Lung microvascular endothelial cell (primary cell): ENCODE measurements at places on chromosomes 7 and 10. TPM values are rescaled to one million over a fixed set of nuclear protein-coding genes. Genes with fewer than 3 reads are reported as not detected.

Gene IFIT1
- total RNA-seq: 0.20 and 0.87 TPM in 2 replicates

GRCh38 chr10:34193931-34194626 is 621.0 kb downstream of the PARD3 start:
- DNase-seq: no peak

GRCh38 chr10:102403115-102403514 is 7.6 kb downstream of the NFKB2 start:
- DNase-seq: no peak

DNA sequence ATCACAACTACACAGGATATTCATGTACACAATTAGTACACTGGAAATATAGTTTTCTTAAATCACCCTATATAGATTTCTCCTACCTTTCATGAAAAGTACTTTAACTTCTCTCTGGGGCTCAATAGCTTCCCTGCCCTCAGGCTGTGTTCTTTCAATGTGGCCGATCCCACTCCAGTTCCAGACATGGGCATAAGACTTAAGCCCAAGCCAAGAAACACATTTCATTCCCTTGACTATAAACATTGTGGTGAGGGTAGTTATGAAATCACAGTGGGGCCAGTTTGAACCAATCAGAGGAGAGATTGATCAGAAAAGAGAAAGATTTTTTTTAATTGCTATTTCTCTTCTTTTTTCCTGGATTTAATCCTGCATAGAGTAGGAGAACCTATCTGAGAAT is 904.6 kb upstream of the SORCS1 start:
- no peak for DNase-seq

Gene IMMP2L
- total RNA-seq: 5.4 and 9.1 TPM in 2 replicates

- DNase-seq: peak; percentile 78
Observed at GRCh38 chr7:4681886-4682620, at the start of gene FOXK1. Gene FOXK1, plus strand, starts transcription at chr7:4682295. Its CDS starts 14 bp downstream, at chr7:4682309.

GRCh38 chr10:78194539-78195402 is 161.1 kb downstream of the RPS24 start:
- DNase-seq: no peak

Gene COL26A1
- total RNA-seq: under 0.01 TPM in 1 of 2 replicates, not detected in the other

GRCh38 chr7:37074370-37074769 is 350.1 kb upstream of the AOAH start:
- no peak for DNase-seq

Gene ABCB1
- 0.20 and 1.3 TPM in 2 replicates for total RNA-seq

DNA sequence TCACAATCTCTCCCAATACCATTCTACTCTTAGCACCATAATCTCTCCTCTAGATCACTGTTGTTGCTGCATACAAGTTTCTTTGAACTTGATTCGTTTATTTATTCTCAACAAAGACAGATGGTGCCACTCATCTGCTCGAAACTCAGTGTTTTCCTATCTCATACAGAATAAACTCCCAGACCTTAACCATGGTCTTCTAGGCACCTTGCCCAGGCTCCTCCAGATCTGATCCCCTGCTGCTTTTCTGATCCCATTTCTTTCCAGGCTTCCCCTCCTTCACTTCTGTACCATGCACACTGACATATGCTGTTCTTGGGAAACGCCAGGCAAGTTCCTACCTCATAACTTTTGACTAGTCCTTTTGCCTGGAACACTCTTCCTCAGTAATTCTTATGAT is 645.7 kb downstream of the DNAJB9 start:
- DNase-seq: no peak

Gene PRLHR
- not detected in 2 replicates for total RNA-seq

DNA sequence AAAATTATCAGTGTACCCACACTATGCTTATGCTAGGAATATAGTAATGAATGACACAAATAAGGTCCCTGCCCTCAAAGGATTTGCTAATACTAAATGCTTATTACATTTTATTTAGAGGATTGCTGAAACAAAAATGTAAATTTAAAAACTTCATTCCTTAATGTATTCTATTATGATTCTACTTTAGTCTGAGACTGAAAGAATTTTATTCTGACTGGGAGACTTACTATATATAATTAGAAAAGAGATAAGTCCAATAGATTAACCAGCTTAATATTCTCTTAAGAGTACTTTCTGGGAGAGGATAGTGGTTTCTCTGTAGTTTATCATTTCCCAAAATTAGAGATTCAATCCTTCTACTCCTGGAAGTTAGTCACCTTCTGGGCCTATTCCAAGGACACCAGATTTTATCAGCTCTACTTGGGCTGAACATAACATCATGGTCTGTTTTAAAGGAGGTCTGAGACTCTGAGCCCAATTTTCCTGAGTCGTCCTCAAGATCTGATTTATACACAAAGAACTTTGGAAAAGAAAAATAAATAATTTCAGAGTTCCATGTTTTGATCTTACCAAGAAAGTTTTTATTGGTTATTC is 41.1 kb downstream of the ASZ1 start:
- DNase-seq: peak; percentile 5

DNA sequence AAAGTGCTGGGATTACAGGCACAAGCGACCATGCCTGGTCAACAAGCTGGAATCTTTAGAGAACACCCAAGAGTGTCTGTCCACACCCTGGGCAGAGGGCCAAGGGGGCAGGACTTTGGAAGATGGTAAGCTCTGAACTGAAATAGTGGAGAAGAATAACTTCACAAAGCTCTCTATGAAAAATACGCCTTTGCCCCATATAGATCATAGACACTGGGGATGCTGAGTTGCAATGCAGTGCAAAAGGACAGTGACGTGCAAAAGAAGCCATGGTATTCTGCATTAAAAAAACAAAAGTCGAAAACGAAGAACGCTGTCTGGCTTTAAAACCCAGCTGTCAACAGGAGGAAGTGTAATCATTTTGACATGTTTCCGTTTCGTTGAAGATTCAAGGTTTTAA is 353.6 kb downstream of the CALN1 start:
- no peak for DNase-seq

DNA sequence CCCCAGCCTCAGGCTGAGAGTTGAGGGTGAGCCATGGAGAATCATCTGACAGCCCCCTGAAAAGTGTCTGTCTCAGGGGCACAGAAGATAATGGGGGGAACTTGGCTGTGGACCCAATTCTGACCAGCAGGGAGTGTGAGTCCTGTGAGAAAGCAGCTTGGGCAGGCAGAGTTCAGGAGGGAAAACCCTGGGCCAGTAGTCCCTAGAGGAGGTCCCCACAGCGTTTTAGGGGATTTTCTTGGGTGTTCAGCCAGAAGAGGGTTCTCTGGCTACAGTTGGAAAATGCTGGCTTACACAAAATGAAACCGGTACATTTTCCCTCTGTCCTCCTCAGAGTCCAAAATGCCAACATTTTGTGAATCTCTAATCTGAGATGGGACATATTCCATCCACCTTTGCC is 35.8 kb upstream of the TRIM8 start:
- no peak for DNase-seq

Gene IDI2
- not detected in 2 replicates for total RNA-seq

GRCh38 chr10:88833723-88834122 is 17.9 kb downstream of the ANKRD22 start:
- no peak for DNase-seq

GRCh38 chr7:74299401-74299800 is 10.2 kb downstream of the CLIP2 start:
- no peak for DNase-seq

Gene FAM25A
- not detected in 2 replicates for total RNA-seq

GRCh38 chr10:112126901-112127300 is 56.7 kb downstream of the GPAM start:
- no peak for DNase-seq

DNA sequence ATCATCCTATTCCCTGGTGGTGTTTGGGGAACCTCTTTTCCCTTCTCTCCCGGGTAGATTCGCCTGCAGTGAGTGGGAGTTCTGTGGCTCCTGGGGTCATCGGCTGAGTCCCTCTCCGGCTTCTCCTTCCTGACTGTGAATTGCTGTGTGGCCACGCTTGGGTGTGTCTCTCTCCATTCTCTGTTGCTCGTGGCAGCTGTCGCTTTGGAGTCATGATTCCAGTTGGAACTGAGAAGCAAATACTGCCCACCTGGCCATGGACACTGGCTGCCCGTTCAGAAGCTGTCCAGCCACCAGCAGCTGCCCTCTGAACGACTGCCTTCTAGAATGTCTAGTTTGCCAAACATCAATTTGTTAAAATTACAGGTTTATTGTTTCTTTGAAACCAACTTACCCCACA is 23.1 kb upstream of the PITRM1 start:
- no peak for DNase-seq

- no peak for DNase-seq
Observed at GRCh38 chr10:63703740-63704345, 182.6 kb downstream of the REEP3 start.

DNA sequence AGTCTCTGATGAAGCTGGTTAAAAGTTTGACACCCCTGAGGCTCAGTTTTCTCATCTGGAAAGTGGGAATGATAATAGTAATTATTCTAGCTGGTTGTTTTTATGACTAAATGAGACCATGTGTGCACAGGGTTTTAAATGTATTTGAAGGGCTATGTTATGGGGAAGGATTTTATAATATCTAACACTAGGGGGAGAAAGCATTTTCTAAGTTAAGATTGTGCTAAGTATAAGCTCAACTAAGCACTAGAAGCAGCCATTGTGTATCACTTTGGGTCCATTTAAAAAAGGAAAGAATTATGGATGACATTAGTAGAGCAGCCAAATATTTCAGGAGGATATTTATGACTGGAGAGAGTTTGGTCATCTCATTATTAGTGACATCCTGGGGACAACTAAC is 49.5 kb upstream of the CREB5 start:
- no peak for DNase-seq

GRCh38 chr7:132430861-132431822 is 145.1 kb downstream of the PLXNA4 start:
- DNase-seq: peak; percentile 93

- DNase-seq: peak; percentile 75
Observed at GRCh38 chr7:96075510-96076349, 246.2 kb downstream of the SLC25A13 start.

- no peak for DNase-seq
Observed at GRCh38 chr7:158047391-158048059, 540.1 kb downstream of the PTPRN2 start.

DNA sequence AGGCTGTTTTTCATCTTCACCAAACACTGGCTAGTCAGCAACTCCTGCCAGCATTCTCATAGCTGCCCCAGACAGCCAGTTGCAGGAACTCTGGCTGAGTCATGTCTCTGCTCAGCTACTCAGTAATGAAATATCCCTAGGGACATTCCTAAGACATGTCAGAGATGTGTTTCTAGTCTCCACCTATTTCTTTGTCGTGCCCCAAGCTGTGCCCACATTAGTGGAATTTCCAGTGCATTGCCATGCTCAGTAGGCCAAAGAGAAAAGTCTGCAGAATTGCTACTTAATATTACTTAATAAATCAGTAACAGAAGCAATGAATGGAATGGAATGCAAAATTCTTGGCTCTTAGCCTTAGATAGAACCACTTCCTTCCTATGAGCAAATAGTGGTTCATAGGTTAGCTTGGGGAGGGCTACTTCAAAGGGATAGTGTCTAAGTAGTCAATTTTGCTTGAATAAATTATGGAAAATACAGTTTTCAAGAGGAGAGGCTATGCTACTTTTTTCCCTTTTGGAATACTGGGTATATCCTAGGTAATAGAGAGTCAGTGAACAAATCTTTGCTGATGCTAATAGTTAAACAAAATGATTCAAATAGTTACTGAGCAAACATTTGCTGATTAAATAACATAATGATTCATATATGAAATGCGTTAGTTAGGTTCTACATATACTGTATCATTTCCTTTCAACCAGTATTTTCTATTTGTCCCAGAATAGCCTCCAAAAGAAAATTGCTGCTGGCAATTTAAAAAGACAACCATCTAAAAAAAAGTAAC is 23.6 kb upstream of the SEMA3C start:
- DNase-seq: peak; percentile 96

DNA sequence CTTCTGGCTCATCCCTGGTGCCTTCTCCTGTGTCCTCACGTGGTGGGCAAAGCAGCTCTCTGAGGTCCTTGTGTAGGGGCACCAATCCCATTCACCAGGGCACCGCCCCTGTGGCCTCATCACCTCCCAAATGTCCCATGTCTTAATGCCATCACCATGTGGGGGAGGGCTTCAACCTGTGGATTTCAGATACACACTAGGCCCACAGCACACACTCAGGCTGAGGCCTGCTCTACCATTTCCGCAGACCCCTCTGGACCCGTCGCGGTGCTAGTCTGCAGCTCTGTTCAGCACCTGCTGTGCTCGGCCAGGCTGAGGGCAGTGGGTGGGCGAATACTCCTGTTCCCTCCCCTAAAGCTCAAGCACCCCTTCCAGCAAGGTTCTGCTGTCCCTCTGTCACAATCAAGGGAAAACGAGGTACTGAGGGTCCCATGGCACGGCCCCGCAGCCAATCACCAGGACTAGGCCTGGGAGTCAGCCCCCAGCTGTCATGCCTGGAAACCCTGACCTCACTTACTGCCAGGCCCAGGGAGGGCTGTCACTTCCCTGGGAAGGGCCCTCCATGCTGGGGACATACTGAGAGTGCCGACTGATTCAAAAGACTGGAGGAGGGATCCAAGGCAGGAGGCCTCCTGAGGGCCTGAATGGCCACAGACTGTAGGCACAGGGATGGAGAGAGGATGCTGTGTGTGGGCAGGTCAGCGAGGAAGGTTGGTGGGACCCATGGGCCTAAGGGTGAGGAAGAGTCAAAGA is 123.8 kb upstream of the RET start:
- DNase-seq: no peak

Gene MYO1G
- under 0.01 TPM in 2 replicates for total RNA-seq

GRCh38 chr10:102781090-102781920 is 37.6 kb downstream of the WBP1L start:
- peak; percentile 29 for DNase-seq

DNA sequence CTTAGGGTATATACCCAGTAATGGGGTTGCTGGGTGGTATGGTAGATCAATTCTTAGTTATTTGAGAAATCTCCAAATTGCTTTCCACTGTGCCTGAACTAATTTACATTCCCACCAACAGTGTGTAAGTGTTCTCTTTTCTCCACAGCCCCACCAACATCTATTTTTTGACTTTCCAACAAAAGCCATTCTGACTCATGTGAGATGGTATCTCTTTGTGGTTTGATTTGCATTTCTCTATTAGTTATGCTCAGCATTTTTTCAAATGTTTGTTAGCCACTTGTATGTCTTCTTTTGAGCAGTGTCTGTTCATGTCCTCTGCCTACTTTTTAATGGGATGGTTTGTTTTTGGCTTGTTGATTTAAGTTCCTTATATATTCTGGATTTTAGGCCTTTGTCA is 66.4 kb downstream of the MGAM2 start:
- DNase-seq: no peak

GRCh38 chr7:8201846-8202441 is 60.0 kb downstream of the ICA1 start:
- no peak for DNase-seq
